ENCODE measurements at places on chromosomes 16 and 17. TPM values are rescaled to one million over a fixed set of nuclear protein-coding genes. Genes with fewer than 3 reads are reported as not detected.

SMIM5 gene
- total RNA-seq, result 0.77 TPM

OTOP2 gene
- 0.09 TPM for total RNA-seq

HOXB7 gene
- total RNA-seq, result 35.7 TPM

ORC6 gene
- 38.0 TPM for total RNA-seq

DHX58 gene
- total RNA-seq, result 0.52 TPM

DRC3 gene
- total RNA-seq, result 2.3 TPM

NSF gene
- total RNA-seq, result 21.6 TPM

ZFP3 gene
- 1.4 TPM for total RNA-seq

MMP25 gene
- 1.4 TPM for total RNA-seq

TNFRSF13B gene
- not detected for total RNA-seq

FBXO31 gene
- total RNA-seq, result 27.1 TPM

CCL16 gene
- not detected for total RNA-seq

HBZ gene
- not detected for total RNA-seq

TNFRSF17 gene
- not detected for total RNA-seq

PPP1R27 gene
- total RNA-seq, result 0.27 TPM

RAP1GAP2 gene
- 36.5 TPM for total RNA-seq

CDH11 gene
- 0.64 TPM for total RNA-seq

KRT25 gene
- total RNA-seq, result not detected

LRRC75A gene
- 1.2 TPM for total RNA-seq

NACA2 gene
- not detected for total RNA-seq

BTBD17 gene
- not detected for total RNA-seq

OGFOD3 gene
- 18.0 TPM for total RNA-seq

LGALS9B gene
- not detected for total RNA-seq

CMTM2 gene
- total RNA-seq, result not detected

PLK1 gene
- total RNA-seq, result 164 TPM

MPV17L gene
- 5.7 TPM for total RNA-seq

C16orf89 gene
- total RNA-seq, result not detected

ACSM5 gene
- total RNA-seq, result not detected

ODAD4 gene
- total RNA-seq, result 1.6 TPM

KCNJ2 gene
- 0.05 TPM for total RNA-seq

ABCA10 gene
- 0.06 TPM for total RNA-seq

FOXK2 gene
- total RNA-seq, result 41.7 TPM

ITGA2B gene
- 1.1 TPM for total RNA-seq

BRICD5 gene
- 4.5 TPM for total RNA-seq

YBX2 gene
- total RNA-seq, result 0.45 TPM

NR1D1 gene
- total RNA-seq, result 7.3 TPM

NGFR gene
- total RNA-seq, result 0.85 TPM

SPOP gene
- 43.0 TPM for total RNA-seq

KRT14 gene
- total RNA-seq, result 0.08 TPM

HOXB1 gene
- not detected for total RNA-seq

GDE1 gene
- 67.5 TPM for total RNA-seq

RASD1 gene
- 6.2 TPM for total RNA-seq

KRTAP4-6 gene
- not detected for total RNA-seq

SOX15 gene
- 0.27 TPM for total RNA-seq

KRTAP4-1 gene
- total RNA-seq, result 0.24 TPM

LRRC37A gene
- 1.6 TPM for total RNA-seq

MT1M gene
- total RNA-seq, result 0.18 TPM

C16orf96 gene
- 0.06 TPM for total RNA-seq

FBXW10 gene
- total RNA-seq, result 1.4 TPM

TMEM92 gene
- total RNA-seq, result 14.9 TPM

PIPOX gene
- total RNA-seq, result 0.29 TPM

DHRS7B gene
- 20.4 TPM for total RNA-seq

All from A549 treated with dexamethasone at 1 μM for 4 hours (cell line).